ENCODE measurements at places on chromosomes 1 and 21. TPM values are rescaled to one million over a fixed set of nuclear protein-coding genes. Genes with fewer than 3 reads are reported as not detected.
A peak's percentile ranks its signal among the peaks of the same experiment; 100 is the strongest.

DNA sequence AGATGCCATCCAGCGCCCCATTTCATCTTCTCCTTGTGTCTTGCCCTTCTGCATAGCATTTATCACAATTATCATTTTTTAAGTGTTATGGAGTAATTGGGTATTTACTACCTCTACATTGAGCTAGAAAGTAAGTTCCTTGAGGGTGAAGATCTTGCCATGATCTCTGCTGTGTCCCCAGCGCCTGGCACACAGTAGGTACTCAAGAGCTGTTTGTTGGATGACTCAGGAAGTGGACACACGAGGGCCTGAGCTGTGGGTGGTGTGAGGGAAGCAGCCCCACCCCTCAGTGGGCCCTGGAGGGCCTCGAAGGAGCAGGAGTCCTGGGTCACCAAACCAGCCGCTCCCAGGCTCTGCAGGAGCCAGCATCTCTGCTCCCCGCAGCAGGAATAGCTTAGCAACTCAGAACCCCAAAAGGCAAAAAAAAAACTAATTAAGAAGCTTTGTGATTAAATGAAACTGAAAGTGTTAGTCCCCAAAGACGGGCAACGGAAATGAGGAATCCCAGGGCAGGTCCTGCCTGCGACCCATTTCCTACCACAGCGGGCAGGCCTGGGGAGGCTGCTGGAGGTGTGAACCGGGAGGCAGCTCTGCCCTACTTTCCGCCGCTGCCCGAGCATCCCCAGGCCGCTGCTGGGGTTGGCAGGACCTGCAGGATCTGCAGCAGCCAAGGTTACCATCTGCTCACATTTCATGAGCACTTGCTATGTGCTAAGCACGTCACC lies 87.7 kb downstream of the LACTBL1 start:
- no peak for DNase-seq

TDRD5 gene
- 0.29 TPM for total RNA-seq

DNA sequence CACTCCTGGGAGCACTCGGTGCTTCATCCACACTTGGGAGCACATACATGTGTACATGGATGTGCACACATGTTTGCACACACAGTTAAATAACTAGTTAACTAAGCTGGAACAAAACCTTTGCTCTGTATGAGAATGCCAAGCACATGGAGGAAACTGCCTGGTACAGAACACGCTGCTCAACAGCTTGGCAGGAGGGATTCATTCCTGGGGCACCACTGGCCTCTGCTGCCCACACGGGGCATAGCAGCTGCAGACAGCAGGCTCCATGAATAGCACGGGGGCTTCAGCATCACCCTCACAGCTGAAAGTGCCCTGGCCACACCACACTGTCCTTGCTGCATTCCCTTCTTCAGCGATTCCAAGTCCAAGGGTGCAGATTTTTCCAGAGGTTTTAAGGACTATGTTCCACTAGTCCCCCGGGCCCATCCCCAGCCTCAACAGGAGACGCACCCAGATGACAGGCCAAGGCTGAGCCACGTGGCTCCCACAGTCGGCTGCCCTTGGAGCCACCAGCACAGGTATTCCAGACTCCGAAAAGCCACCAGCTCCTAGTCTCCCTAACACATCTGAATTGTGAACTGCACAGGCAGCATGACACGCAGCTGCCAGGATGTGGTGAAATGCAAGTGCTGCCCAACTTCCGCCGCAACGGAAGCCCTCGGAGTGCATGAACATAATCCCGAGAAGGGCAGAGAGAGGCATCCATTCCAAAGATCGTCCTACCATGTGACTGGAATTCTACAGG lies 16.9 kb downstream of the NPHP4 start:
- peak; percentile 86 for DNase-seq

- DNase-seq, result no peak
Measured at GRCh38 chr1:235925016-235925415, 58.3 kb upstream of the LYST start.

DNA sequence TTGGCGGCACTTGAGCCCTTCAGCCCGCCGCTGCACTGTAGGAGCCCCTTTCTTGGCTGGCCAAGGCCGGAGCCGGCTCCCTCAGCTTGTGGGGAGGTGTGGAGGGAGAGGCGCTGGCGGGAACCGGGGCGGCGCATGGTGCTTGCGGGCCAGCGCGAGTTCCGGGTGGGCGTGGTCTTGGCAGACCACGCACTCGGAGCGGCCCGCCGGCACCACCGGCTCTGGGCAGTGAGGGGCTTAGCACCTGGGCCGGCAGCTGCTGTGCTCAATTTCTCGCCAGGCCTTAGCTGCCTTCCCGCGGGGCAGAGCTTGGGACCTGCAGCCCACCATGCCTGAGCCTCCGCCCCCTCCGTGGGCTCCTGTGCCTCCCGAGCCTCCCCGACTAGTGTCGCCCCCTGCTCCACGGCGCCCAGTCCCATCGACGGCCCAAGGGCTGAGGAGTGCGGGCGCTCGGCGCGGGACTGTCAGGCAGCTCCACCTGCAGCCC lies 673.7 kb upstream of the BRINP3 start:
- no peak for DNase-seq

CCDC190 gene
- total RNA-seq, result not detected

KDF1 gene
- total RNA-seq, result 22.7 TPM

DNA sequence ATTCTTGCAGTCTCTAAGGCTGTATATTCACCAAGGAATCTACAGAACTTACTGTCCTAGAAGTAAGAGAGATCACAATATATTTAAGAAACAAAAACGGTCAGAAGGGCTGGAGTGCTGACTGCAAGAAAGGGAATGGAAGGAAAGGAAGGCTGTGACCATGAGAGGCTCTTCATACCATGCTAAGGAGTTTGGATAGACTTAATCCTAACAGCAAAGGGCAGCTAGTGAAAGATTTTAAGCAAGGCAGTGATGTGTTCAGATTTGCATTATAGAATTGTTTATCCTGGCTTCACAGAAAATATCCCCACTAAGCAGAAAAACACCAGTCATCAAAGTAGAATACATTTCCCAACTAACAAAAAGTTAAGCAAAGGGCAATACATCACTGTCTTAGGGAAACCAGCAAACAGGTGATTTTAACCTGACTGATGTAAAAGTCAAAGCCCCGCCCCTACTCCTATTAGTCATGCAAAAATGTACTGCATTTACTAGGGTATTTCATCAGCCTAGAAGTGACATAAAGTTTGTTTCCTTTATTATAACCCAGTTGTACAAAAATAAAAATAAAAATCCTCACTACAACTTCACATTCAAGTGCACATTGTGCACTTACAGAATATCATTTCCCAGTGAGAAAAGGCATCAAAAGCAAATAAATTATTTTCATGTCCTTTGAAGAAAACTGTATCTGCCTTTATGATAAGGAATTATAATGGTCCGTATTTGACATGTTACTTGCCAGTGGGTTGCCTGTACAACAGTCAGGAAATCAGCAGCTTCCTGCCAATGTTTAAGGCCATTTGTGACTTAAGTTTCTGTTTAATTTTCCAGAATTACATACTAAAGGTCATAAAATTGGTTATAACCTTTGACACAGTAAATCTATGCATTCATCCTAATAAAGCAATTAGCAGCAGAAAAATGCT lies 17.2 kb downstream of the JAK1 start:
- DNase-seq, result no peak

DNA sequence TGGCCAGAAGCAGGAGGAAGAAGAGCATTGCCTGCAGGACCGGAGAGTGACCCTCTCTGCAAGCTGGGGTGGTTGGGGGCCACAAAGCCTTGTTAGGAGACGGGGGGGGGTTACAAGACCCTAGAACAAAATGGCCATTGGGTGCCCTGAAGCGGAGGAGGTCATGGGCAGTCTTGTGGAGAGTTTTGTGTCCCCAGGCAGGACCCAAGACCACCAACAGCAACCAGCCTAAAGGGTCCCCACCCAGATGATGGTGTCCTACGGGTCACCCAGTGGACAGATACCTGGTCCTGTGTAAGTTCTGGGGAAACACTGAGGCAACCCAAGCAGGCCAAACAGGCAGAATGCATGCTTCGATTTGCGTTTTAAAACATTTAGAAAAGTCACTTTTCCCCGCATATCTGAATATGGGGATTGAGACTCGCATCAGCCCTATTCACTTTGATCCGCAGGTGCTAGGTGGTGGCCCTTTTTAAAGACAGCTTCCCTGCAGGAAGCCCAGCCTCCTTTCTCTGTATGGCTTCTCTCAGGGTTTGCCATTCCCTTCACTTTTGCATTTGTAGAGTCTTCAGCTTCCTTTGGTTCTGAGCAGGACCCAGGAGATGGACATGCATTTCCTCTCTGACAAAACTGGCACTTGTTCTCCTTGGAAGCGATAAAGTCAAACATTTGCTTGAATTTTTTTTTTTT lies 21.1 kb downstream of the GNG4 start:
- no peak for DNase-seq

- peak; percentile 94 for DNase-seq
Measured at GRCh38 chr1:41435570-41436178, 48.8 kb downstream of the EDN2 start.

DNA sequence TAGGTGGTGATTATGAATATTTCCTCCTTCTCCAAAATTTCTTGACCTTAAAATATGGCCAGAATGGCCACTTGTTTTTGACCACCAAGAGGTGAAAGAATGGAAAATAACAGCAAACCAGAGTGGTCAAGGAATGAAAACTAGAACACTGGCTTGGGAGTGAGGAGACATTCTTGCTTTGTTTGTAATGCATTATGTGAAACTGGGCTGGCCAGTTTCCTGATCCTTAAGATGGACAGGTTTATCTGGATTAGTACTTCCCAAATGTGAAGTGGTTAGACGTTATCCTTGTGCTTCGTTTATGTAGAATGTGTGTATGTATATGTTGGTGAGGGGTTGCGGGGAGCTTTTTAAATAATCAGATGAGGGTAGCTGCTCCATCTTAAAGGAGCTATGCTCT lies 12.8 kb downstream of the PLA2G4A start:
- DNase-seq, result no peak
